ENCODE measurements at places on chromosomes 5 and 9.

DNA sequence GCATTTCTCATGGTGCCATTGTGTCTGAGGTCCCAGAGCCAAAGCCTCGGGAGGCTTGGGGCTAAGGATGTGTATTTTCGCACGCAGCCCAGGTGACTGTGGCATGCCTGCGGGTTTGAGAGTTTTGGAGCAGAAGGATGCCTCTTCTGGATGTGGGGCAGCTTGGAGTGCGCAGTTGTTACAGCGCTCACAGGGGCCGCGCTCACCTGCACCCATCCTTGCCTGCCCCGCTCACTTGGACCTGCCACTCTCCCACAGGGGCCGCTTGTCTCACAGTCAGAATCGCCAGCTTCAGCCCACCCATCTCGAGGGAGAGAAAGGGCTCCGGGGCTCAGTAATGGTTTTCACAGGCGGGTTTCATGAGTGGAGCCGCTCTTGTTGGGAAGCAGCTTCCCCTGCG, 132.9 kb downstream of the MVB12B start:
- DNase-seq: no peak

GRCh38 chr9:29625292-29625731, 2052.0 kb upstream of the C9orf72 start:
- DNase-seq: no peak

DNA sequence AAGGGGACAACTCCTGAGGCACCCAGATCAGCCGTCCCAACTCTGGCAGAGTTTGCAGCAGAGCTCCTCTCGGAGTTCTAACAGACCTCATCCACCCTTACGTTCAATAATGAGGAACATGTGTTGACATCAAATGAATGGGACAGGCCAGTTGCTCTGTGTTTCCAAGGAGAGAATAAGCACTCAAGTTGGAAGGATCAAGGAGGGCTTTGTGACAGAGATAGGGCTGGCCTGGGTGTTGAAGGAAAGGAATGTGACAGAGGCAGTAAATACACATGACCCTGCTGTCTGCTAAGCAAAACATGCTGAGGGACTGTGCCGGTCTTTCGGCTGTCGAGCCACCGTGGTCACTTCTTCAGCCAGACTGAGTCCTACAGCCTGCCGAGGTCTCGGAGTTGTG, 48.2 kb downstream of the GPR107 start:
- no peak for DNase-seq

DNA sequence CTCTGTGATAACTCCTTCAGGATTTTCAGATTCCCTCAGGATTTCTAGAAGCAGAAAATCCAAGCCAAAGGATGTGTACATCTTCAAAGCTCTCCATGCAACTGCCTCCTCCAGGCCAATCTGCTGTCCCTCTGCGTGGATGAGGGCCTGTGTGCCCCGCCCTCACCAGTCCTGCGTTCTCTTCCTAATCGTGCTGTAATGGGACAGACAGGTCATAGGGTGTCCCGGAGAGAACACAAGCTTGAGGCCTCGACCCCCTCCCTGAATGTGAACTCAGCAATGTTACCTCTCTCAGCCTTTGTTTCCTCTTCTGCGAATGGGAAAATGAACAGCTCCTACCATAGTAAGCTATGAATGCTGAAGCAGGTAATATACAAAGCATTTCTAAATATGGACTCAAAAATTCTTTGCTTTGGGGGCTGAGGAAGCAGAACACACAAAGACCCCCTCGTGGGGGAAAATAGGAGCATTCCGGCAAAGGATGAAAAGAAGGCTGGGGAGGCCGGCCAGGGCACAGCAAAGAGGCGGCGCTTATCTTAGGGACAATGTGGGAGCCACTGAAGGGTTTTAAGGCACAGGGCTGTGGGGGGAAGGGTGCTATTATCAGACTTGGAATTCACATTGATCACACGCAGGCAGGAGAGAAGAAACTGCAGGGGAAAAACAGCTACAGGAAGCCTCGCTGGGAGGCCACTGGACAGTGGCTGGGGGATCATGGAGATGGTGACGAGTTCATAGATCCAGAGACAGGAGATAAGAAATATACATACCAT, 57.2 kb upstream of the FBXW11 start:
- DNase-seq: no peak

- DNase-seq: no peak
These were observed 5.8 kb upstream of the C5orf52 start for GRCh38 chr5:157665467-157666070.

- no peak for DNase-seq
These were observed 129.6 kb downstream of the SEC61B start for GRCh38 chr9:99351647-99352046.

DNA sequence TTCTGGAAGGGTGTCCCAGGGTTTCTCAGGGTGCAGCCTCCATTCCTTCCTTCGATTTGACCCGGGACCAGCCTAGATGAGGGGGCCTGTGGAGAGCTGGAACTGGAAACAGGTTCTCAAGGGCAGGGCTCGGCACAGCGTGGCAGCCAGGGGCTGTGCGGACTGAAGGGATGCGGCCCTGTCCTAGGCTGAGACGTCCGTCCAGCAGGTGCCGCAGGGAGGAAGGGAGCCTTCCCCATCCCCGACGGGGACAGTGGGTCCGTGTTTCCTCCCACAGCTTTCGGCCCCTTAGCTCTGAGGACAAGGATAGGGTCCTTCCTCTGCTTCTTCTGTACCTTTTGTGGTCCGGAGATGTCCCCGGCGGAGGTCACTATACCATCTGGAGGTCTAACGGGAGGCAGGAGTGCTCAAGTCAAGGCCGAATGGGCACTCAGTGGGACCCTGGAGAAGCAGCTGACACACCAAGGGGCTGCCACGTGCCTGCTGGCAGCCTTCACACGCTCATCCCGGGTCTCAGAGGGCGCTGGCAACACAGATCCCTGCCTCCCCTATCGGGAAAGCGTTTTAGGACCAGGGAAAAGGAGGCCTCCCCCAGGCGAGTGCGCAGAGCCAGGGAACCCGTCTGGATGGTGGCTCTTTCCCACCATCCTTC, 49.9 kb downstream of the USP20 start:
- no peak for DNase-seq

GRCh38 chr5:100828071-100828897, 74.8 kb downstream of the ST8SIA4 start:
- no peak for DNase-seq
